ENCODE measurements at places on chromosomes 4 and X. TPM values are rescaled to one million over a fixed set of nuclear protein-coding genes. Genes with fewer than 3 reads are reported as not detected.

The NHS gene
- 3.3 TPM for total RNA-seq

The EDA2R gene
- total RNA-seq = 0.62 TPM

The MAGEA10 gene
- total RNA-seq = not detected

The SYNPO2 gene
- total RNA-seq = 2.3 TPM

The TBC1D8B gene
- total RNA-seq = 0.78 TPM

The EXOC1L gene
- not detected for total RNA-seq

The HADH gene
- total RNA-seq = 10.1 TPM

The SPIN3 gene
- total RNA-seq = 38.5 TPM

The MECP2 gene
- total RNA-seq = 27.0 TPM

The GAGE10 gene
- total RNA-seq = not detected

- no peak for DNase-seq
Observed at GRCh38 chrX:129781134-129781672, 1.5 kb downstream of the SASH3 start.

DNA sequence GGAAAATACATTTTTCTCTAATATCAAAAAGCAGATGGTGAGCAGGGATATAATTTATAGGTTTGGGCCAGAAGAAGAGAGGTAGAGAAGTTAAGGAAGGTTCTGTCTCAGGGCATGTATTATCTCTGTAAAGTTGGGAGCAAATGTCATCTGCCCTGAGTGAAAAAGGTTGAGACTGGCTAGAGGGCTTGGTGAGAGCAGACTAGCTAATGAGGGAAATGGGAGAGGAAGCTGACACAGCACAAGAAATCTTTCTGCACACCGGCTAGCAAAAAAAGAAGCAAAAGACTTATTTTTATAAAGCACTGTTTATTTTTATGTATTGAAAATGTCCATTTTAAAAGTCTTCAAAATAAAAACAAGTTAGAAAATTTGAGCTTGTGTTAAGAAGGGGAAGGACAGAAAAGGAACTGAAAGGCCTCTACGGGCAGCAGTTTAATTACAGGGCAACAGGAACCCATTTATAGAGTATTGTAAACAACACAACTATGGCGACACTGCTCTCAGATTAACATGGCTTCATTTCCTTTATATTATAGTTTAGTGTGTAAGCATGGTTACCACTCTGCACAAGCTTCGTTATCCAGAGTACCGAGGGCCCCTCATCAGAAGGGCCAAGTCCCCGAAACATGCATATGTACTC, 17.4 kb downstream of the CD40LG start:
- DNase-seq = no peak

- DNase-seq = no peak
Observed at GRCh38 chrX:17818726-17819125, 42.4 kb downstream of the RAI2 start.

GRCh38 chr4:139808808-139809756, 143.5 kb downstream of the MGST2 start:
- no peak for DNase-seq

- DNase-seq = peak; percentile 1
Observed at GRCh38 chrX:75746891-75747639, 38.0 kb downstream of the MAGEE2 start.

DNA sequence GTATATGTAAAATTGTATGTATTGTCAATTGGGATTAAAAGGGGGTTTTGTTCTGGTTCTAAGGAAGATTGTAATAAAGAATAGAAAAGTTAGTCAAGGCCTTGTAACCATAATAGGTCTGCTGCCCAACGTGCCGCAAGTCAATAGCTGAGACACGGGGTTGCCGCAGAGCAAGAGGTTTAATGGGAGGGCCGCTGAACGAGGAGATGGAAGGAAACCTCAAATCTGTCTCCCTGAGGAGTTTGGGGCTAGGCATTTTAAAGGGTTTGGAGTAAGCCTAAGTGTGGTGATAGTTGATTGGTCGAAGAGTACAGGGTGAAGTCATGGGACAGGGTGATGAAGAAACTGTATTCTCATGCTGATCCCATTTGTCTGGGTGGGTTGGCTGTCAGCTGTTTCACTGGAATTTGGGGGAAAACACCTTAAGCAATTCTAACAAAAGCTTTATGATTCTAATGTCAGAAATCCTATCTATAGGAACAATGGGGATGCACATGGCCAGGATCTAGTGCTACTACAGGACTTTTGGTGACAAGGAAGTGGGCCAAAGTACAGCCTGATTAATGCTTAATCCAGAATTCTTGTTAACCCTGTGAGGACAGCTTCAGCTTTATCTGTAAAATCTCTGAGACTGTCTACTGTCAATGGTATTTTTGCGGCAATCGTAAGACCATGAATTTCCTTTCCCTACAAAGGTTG, 86.9 kb downstream of the RELL1 start:
- no peak for DNase-seq

DNA sequence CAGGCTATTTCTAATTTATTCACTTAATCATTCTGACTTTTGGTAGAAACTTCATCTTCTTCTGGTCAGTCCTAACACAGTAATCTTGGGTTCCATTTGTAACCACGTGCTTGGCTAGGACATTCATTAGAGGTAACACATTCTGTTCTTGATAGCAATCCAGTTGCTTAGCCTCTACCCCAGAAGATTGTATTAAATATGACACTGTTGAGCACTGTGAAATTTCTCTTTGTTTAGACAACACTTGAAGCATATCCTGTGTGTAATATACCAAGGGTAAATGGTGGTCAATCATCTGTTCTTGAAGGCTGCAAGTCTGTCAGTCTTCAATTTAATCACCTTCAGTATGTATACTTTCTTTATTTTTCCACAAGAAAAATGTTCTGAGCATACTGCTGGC, 523.0 kb downstream of the ANKRD50 start:
- no peak for DNase-seq

GRCh38 chr4:2943364-2944090, 19.7 kb downstream of the NOP14 start:
- DNase-seq = no peak

GRCh38 chr4:160352637-160353036, 1249.8 kb downstream of the RAPGEF2 start:
- DNase-seq = no peak

GRCh38 chrX:105608745-105609144, 213.6 kb upstream of the NRK start:
- no peak for DNase-seq

DNA sequence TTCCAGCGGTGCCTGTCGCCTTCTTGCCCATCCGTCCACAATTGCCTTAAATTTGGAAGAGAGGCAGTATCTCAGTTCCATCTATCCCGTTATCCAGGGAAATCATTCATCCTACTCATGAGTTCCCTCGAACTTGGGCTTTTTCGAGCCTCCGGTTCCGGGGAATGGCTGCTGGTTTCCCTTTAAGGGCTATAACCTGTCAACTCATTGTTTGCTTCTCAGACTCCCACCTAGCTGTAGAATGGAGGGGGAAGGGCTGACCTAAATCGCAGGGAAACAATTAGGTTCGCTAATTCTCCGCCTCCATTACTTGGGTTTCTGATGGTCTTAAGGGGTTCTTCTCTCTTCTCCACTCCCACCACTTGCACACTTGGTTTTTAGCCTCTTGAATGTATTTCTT, 1.2 kb downstream of the UCHL1 start:
- no peak for DNase-seq

DNA sequence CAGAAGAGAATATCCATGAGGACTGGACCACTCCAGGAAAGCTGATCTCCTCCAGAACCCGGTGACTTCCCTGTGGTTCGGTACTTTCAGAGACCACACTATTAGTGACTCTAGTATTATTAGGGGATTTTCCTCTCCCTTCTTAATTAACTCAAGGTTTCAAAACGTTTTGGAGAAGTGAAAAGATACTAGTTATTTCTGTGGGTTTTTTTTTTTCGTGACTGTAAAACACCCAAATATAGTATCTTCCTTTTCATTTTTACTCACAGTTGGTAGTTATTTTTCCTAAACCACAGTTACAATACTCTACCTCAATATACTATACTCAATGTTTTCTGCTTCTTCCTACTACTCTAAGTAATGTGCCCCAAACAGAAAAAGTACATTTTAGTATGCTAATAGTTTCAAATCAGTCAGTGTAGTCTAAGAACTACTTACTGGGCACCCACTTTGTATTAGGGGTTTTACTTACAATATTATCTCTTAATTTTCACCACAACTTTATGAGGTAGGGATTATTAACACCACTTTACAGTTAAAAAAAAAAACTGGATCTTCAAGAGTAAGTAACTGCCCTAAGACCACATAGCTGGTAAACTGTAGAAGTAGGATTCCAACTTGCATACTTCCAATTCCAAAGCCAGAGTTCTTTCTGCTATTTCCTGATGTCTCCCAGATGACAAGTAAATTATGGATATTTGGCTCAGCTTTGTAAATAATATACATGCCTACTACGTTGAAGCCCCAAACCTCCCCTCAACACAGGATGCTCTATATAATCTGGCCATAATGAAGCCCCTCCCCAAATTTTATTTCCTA, 45.0 kb downstream of the SLC9A7 start:
- no peak for DNase-seq

GRCh38 chr4:73897380-73898136, 28.4 kb downstream of the CXCL1 start:
- DNase-seq = no peak

- no peak for DNase-seq
Observed at GRCh38 chr4:16055873-16056272, 27.9 kb downstream of the PROM1 start.

DNA sequence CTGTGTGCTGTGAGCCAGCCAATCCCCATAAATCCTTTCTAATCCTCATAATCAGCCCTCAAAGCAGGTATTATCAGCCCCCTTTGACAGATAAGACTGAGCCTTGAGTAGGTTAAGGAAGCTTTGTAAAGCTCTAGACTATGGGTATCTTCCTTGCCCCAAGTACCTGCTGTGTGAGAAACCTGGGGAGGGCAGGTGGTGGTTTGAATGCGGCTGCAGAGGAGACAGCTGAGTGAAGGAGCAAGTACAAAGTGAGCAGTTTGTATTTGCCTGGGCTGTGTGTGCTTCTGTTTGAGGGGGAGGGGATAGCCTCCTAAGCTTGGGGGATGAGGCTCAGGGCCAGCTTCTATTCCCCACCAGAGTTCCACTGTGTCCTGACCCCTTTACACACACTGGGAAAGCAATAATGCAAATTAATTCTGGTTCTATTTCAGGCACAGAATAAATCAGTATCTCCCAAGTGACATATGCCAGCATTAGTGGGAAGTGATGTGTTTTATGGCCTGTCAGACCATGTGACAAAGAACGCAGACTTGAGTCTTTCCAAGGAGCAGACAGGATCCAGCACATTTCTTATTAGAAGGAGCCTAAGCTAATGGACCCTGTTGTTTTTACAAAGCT, 63.5 kb downstream of the EVC start:
- no peak for DNase-seq

- no peak for DNase-seq
Observed at GRCh38 chr4:11700751-11701226, 272.1 kb upstream of the HS3ST1 start.

DNA sequence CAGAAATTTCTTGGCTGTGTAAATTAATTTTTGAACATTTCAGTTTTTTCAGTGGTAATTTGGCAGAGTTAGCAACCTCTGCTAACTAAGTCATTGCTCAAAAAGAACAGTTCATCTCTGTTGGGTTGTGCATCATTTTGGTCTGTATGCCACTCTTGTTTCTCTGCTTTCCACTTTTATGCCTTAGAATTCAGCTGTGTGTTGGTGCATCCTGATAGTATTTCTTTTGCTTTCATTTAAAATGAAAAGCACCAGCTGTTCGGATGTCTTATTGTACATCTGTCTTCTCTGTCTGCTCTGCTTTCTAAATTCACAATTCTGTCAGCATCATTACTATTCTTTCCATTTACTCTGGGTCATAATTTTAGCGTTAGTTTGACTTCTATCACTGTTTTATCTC, 388.2 kb upstream of the NDST4 start:
- DNase-seq = no peak

Data from occipital lobe (tissue), 3 donors.